ENCODE measurements at places on chromosomes 13 and 19.
A peak's percentile ranks its signal among the peaks of the same experiment; 100 is the strongest.

DNA sequence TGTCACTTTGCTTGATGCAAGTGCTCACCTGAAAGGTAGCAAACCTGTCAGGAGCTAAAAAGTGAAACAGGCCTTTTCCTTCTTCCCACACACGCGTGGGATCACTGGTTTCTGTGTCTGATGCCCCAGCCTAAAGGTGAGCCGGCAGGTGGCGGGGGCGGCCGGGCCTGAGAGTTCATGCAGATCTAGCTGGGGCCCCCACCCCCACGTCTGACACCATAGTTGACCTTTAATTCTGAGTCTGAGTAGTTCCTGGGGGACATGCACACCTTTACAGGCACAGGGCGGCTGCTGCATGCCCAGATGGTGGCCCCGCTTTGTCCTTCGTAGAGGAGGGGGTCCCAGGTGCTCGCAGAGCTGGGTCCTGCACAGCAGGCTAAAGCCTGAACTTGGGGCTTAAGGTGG lies 345.3 kb downstream of the TEX29 start:
- no peak for DNase-seq

DNA sequence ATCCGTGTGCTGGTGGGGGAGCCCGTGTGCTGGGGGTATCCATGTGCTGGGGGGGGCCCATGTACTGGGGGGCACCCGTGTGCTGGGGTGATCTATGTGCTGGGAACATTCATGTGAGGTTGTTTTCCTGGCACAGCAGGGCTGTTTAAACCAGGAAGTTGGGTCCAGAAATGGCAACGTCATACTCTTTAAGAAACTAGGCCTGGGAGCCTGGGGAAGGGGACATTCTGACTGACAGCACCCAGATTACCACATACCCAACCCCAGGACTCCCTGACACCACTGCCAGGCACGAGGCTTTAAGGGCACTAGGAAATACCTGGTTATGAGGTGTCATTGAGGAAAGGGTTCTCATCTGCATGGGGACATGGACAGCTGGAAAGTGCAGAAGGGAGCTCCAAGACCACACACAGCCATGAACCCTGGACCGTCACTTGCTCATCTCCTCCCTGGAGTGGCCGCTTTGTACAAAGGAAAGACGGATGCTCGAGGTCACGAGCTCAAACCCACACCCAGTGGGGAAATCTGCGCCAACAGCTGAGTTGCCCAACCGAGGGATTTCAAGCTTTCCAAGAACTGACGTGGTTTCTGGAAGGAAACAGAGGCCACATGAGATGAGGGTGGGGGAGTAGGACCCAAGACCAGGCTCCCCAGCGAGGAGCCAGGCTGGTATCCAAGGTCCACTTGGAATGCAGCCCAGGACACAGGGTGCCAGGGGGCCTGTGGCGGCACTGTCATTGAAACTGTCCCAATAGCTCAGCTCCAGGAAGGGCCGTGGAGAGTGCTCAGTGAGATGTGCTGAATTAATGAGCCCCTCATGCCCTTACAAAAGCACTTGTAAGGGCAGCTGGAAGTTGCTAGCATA lies 40.9 kb downstream of the RAB20 start:
- no peak for DNase-seq

DNA sequence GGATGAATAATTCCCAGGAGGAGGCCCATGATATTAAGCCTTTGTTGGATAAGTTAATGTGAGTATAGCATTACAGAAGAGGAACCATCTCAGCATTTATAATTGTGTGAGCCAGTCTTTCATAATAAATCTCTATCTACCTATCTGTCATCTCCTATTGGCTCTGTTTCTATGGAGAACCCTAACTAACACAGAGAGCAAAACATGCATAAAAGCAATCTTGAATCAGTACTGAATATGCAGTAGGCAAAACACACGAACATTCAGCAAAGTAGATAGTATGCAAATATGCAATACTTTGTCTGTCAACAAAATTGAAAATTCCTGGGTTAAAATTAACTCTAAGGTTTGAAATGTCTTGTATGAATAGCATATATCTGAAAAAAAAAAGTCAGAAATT lies 966.3 kb downstream of the DIAPH3 start:
- DNase-seq, result no peak

DNA sequence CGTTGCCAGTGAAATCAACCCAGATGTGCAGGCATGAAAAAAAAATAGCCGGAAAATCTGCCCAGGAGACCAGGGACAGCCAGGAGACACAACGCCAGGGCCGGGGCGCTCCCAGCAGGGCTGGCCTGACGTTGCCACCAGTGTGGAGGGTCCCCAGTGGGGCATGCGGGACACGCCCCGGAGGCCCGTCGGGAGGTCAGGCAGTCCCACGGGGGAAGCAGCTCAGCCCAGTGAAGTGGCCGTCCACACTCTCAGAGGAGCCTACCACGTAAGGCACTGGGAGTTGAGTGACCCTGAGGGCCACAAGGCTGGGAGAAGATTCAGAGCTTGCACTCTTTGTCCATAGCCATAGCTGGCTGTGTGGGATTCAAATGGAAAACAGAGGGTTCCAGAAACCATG lies 53.2 kb upstream of the GAS6 start:
- no peak for DNase-seq

DNA sequence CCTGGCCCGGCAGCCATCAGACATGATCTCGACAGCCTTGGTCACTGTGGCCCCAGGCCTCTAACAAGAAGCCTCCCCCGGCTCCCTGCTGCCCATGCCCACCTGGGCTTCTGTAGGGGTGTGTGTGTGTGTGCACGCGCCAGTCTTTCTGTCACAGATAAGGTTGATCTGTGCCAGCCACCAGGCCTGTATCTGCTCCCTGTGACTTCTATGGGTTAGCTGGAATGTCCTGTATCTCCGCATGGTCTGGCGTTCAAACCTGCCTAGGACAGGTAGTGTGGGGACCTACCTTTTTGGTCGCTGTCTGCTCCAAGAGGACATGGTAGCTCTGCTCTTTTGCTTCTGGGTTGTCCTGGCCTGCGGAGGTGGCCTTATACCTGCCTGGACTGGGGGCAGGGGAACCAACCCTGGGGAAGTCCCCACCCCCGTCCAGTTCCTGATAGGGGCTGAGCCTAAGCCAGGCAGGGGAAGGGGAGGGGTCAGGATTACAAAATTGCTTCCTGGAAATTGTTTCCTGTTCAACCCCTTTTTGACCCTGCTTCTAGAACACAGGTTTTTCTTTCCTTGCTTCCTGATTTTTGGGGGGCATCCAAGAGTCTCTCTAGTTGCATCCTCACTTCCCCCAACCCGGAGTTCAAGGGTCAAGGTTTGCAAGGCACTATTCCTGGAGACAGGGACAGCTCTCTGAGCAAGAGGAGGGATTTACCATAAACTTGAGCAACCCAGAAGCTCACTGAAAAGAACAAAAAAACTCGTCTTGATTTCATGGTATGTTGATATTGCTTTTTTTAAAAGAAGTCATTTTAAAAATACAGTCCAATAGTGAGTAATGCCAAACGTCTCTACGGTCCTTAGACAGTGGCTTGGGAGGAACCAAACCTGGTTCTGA lies at the start of gene LRG1:
Gene LRG1 (minus strand): TSS at position 344 of the 889 bp plus-strand sequence. CDS start 23 bp downstream, at position 321.
- DNase-seq, result peak; percentile 9

DNA sequence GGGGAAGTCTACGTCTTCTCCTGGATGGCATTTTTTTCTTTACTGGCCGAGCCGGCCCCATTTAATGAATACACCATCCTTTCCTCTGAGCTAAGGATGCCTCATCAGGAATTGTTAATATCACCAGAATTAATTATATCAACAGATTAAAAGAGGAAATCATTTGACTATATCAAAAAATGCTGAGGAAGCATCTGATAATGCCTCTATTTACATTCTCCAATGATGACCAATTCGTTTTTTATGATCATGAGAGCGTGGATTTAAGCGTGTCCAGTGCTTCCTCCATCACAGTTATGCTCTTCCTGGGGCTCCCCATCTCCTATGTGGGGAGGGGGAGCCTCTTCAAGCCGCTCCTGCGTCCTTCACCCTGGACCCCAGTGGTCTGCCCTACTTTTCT lies 58.7 kb downstream of the TUBGCP3 start:
- DNase-seq, result no peak

GRCh38 chr13:33249894-33250293 lies 35.7 kb downstream of the STARD13 start:
- no peak for DNase-seq

- DNase-seq, result no peak
Measured at GRCh38 chr13:93172109-93172508, 54.5 kb upstream of the GPC6 start.

GRCh38 chr19:40221858-40222619 lies 3.9 kb upstream of the TTC9B start:
- DNase-seq, result peak; percentile 90
